ENCODE measurements at places on chromosomes 2 and 18. TPM values are rescaled to one million over a fixed set of nuclear protein-coding genes. Genes with fewer than 3 reads are reported as not detected.

NEUROD1 gene
- not detected for total RNA-seq

GRCh38 chr18:68662754-68663153 is 52.2 kb downstream of the TMX3 start:
- DNase-seq: no peak

DNA sequence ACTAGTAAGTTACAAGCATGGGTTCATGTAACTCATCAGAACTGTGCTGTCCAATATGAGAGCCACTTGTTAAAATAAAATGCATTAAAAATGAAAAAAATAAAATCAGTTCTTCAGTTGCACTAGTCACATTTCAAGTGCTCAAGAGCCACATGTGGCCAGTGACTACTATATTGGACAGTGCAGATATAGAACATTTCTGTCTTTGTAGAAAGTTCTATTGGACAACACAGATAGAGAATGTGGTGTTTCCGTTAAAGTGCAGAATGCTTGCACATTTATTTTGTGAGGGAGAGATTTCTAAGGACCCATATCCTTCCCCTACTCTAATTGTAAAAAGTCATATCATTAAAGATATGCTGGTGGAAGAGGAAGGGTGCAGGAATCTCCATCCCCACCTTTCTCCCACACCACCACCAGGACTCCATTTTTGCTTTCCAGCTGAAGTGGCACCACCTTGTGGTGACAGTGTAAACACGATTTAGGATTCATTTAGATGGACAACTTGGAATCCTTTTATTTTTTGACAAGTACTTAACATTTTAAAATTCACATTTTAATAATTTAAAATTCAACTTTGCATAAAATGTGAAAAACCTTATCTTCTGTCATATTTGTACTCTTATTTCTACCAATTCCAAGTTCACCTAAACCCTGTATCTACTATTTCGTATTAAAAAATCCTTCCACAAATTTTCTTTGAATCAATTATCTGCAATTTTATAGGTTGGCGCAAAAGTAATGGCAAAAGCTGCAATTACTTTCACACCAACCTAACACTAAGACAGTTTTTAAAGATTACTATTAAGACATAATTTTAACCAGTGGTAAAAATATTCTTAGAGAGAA is 9.4 kb upstream of the CD302 start:
- peak; percentile 26 for DNase-seq

CHRND gene
- total RNA-seq: not detected

FNDC4 gene
- not detected for total RNA-seq

ANKRD30BL gene
- not detected for total RNA-seq
